Naive thymus-derived CD8-positive, alpha-beta T cell (primary cell): ENCODE measurements at places on chromosomes 3 and 15. TPM values are rescaled to one million over a fixed set of nuclear protein-coding genes. Genes with fewer than 3 reads are reported as not detected.

DNA sequence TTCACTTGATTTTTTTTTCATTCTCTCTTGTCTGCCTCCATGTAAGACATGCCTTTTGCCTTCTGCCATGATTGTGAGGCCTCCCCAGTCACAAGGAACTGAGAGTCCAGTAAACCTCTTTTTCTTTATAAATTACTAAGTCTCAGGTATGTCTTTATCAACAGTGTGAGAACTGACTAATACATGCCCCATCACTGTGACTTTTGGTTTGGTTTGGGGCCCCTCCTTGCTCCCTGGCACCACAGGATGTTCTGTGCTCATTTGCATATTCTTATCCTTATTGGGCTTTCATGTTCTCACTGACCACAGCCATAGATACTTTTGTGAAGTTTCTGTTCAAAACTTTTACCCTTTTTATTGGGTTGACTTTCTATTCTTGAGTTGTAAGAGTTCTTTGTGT lies 3.8 kb upstream of the PRR20G start:
- DNase-seq, result no peak
- H3K27ac ChIP-seq, result no peak overlapping the region
- H3K27me3 ChIP-seq, result peaks cover 9% of the 10 kb centered on the region
- H3K4me3 ChIP-seq, result no peak overlapping the region

- H3K4me1 ChIP-seq, result peaks cover 59% of the 10 kb centered on the region
- DNase-seq, result no peak
- H3K36me3 ChIP-seq, result peaks cover 10% of the 10 kb centered on the region
- peak overlapping the region; percentile 97 for H3K27ac ChIP-seq
- H3K27me3 ChIP-seq, result no peaks in the 10 kb centered on the region
Measured at GRCh38 chr3:128805772-128806171, 73.6 kb upstream of the ACAD9 start.

DNA sequence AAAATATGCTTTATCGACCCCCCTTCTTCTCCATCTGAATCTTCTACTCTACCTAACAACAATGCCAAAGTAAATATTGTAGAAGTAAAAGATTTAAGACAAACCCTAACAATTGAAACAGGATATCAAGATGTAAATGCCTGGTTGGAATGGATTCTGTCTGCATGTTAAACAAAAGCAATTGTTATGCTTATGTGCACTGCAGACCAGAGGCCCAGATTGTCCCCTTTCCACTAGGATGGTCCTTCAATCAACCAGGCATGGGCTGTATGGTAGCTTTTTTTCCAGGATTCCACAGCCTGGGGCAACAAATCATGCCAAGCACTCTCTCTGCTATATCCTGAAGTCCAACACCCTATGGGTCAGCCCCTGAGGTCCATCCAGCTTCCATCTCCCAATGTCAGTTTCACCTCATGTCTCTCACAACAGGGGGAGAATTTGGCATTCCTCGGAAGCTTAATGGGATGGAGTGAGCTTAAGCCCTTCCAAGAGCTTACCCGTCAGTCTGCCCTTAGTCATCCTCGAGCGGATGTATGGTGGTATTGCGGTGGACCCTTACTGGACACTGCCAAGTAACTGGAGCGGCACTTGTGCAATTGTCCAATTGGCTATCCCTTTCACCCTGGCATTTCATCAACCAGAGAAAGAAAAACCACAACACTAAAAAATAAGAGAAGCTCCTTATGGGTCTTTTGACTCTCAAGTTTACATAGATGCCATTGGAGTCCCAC lies 36.2 kb downstream of the ZNF589 start:
- no peak overlapping the region for H3K27ac ChIP-seq
- no peak for DNase-seq
- H3K27me3 ChIP-seq, result no peaks in the 10 kb centered on the region
- H3K4me1 ChIP-seq, result no peaks in the 10 kb centered on the region
- H3K36me3 ChIP-seq, result no peaks in the 10 kb centered on the region

GRCh38 chr3:124569761-124570160 lies 160.5 kb upstream of the UMPS start:
- H3K36me3 ChIP-seq, result no peaks in the 10 kb centered on the region
- H3K4me1 ChIP-seq, result no peaks in the 10 kb centered on the region
- no peak for DNase-seq

GRCh38 chr15:40807888-40808461 lies 702 bp upstream of the DNAJC17 start:
- H3K4me1 ChIP-seq, result peaks cover 29% of the 10 kb centered on the region
- DNase-seq, result no peak
- H3K27me3 ChIP-seq, result no peaks in the 10 kb centered on the region
- H3K27ac ChIP-seq, result peak overlapping the region; percentile 94
- peaks cover 7% of the 10 kb centered on the region for H3K36me3 ChIP-seq

GRCh38 chr3:15099364-15100098 lies 583 bp upstream of the RBSN start:
- peaks cover 9% of the 10 kb centered on the region for H3K27me3 ChIP-seq
- H3K27ac ChIP-seq, result peak overlapping the region; percentile 98
- peaks cover 14% of the 10 kb centered on the region for H3K4me1 ChIP-seq

GRCh38 chr3:13040361-13041074 lies 32.7 kb downstream of the IQSEC1 start:
- H3K4me1 ChIP-seq, result peaks cover 29% of the 10 kb centered on the region
- no peak overlapping the region for H3K27ac ChIP-seq
- H3K4me3 ChIP-seq, result no peak overlapping the region
- no peaks in the 10 kb centered on the region for H3K36me3 ChIP-seq

- DNase-seq, result no peak
- no peaks in the 10 kb centered on the region for H3K4me1 ChIP-seq
- H3K27ac ChIP-seq, result no peak overlapping the region
- H3K36me3 ChIP-seq, result no peaks in the 10 kb centered on the region
Measured at GRCh38 chr3:133712017-133712416, 34.2 kb upstream of the TF start.

DNA sequence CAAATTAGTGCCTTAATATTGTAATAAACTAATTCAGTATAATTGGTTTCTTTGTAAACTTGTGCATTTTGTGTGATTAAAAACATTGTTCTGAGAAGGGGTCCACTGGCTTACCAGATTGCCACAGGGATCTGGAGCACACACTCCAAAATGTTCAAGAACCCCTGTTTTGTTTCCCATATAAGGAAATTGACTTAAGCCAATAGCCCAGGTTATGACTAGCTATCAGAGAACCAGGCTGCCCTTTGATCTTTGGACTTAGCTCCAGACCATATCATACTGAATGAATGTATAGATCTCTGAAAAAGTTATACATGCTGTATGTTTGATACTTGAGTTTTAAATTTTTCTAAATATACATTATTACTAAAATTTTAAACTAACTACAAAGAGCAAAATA lies 91.7 kb downstream of the NPTN start:
- H3K4me3 ChIP-seq, result no peak overlapping the region
- H3K4me1 ChIP-seq, result no peaks in the 10 kb centered on the region
- DNase-seq, result no peak
- no peaks in the 10 kb centered on the region for H3K36me3 ChIP-seq
- no peak overlapping the region for H3K27ac ChIP-seq
- peaks cover 3% of the 10 kb centered on the region for H3K27me3 ChIP-seq

DNA sequence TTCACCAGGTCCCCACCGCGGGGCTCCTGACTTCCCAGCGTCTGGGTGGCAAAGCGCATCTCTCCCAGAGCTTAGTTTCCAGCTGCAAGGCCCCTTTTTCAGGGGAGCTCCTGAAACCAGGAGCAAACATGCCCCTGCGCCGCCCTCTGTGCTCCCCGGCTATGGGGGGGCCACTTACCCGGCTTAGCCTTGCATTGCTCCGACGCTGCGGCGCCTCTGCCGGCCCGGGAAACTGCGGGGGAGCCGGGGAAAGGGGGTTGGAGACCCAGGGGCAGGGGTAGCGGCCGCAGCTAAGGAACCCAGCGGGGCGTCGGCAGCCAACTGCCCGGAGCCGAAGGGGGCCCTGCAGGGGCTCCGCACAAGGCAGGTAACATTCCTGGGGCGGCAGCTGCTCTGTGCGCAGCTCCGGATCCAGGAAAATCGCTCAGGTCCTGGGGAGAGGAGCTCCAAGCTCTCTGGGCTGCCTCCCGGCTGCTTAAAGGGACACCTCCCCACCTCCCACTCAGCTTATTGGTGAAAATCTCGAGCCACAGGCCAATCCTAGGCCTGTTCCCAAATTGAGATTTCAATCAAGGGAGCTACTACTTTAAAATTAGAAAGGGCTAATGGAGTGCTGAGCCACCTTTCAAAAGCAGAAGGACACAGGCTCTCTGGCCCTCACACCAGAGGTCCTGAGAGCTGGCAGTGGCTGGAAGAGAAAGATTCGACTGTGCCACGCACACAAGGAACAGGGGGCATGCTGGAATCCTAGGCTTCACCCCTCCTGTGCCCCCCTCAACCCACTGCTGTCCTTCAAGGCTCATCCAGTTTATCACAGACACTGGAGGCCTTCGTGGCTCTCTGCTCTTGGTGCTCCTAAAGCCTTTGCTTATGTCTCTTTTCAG lies 42.7 kb upstream of the PRICKLE2 start:
- peaks cover 74% of the 10 kb centered on the region for H3K27me3 ChIP-seq
- H3K36me3 ChIP-seq, result no peaks in the 10 kb centered on the region
- no peaks in the 10 kb centered on the region for H3K4me1 ChIP-seq
- H3K4me3 ChIP-seq, result no peak overlapping the region
- no peak overlapping the region for H3K27ac ChIP-seq
- DNase-seq, result no peak

GRCh38 chr3:193375614-193376013 lies 2.9 kb downstream of the ATP13A5 start:
- peaks cover 14% of the 10 kb centered on the region for H3K27me3 ChIP-seq
- no peak overlapping the region for H3K4me3 ChIP-seq
- no peak overlapping the region for H3K27ac ChIP-seq
- DNase-seq, result no peak
- H3K4me1 ChIP-seq, result no peaks in the 10 kb centered on the region
- H3K36me3 ChIP-seq, result no peaks in the 10 kb centered on the region

DNA sequence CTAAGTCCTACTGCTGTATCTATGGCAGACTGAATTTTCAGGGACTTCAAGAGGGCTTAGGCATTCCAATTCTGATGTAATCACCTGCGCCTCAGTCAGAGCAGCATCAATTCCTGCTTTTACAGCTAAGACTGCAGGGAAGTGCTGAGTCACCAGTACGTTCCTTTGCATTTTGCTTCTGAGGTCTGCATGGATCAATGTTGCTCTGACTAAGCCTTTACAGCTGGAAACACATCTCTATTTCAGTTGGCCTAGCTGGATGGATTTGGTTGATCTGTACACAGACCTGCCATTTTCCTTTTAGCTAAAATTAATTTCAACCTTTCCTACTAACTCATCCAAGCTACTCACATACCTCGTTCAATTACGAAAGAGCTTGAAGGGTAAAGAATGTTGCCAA lies 51.3 kb downstream of the ETV5 start:
- peaks cover 13% of the 10 kb centered on the region for H3K27me3 ChIP-seq
- no peak overlapping the region for H3K27ac ChIP-seq
- DNase-seq, result no peak

DNA sequence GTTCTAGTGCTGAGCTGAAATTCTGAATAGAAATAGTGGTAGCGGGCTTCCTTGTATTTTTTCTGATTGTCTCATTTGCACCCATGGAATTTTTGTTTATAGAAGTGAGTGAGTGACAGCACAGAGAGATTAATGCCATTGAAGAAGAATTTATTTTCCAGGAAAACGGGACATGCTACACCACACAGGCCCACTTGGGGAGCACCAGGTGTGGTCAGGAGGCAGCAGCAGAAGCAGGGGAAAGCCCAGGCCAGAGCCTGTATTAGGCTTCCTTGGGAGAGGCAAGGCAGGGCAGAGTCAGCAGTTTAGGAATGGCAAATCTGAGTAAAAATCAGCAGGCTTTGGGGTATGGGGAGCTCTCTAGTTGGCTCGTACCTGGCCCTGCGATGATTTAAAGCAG lies 88.4 kb upstream of the ATP11B start:
- no peak overlapping the region for H3K4me3 ChIP-seq
- H3K27me3 ChIP-seq, result peaks cover 15% of the 10 kb centered on the region
- H3K27ac ChIP-seq, result no peak overlapping the region

The SLC22A13 gene
- total RNA-seq, result 1.0 TPM

The HACL1 gene
- total RNA-seq, result 41.5 TPM

The CADM2 gene
- 0.55 TPM for total RNA-seq

The UBE2E2 gene
- total RNA-seq, result 14.0 TPM
